ENCODE measurements at places on chromosomes 5 and 9.
A peak's percentile ranks its signal among the peaks of the same experiment; 100 is the strongest.

DNA sequence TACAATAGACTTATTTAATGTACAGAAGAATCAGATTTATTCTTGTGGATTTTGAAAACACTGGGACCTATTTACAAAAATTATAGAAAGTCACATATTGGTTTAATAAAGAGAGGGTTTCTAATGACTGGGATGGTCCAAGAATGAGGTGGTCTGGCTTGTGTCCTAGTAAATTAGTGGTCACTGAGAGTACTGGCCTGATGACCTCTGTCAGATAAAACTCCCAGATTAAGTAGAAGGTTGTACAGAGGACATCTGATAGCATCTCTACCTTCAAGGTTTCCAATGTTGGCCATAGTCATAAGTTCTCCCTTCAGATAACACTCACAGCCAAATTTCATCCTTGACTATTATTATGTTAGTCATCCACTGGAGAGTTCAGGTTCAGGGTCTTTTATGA is 692.9 kb downstream of the MTRR start:
- no peak for DNase-seq

GRCh38 chr5:77776554-77777206 is 541 bp upstream of the TBCA start:
- no peak for DNase-seq

DNA sequence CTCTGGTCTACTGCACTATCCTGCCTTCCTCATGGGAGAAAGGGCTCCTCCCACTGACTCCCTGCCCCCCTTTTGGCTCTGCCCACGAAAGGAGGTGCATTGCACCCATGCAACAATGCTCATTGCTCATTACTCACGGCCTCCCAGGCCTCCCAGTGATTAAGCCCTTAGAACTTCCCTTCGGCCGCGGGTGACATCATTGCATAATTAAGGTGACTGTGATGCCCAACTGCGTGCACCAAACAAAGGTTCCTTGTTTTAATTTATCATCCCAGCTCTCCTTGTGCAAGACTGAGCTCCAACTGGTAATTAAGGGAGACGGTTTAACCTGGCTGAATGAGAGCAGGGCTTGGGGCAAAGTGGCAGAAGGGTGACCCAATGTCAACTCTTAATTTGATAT is 180.4 kb downstream of the GAS1 start:
- DNase-seq: no peak

GRCh38 chr9:18996211-18996610 is 36.8 kb downstream of the SAXO1 start:
- no peak for DNase-seq

DNA sequence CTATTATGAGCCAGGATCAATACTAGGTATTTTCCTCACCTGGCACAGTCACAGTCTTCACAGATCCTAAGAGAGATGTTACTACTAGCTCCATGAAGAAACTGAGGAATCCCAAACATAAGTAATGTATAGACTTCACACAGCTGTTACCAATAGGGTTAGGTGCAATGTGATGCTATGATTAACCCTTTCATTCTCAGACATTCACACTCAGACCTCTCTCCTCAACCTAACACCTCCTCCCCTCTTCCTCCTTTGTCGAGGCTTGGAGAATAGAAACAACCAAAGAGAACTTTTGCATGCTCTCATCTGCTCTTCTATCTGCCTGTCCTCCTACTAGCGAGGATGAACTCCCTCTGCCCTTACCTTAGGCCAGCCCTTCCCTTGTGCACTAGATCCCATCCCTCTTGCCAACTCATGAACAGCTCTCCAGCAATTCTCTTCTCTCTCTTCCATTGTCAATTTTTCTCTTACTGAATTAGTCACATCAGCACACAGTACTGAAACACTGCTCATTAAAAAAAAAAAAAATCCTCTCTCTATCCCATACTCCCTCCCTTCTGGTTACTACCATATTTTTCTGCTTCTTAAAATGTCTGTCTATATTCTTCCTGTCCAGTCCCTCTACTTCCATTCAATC is 47.7 kb downstream of the MAPKAP1 start:
- no peak for DNase-seq

- DNase-seq: no peak
Observed at GRCh38 chr5:173891308-173892116, 3.4 kb downstream of the CPEB4 start.

DNA sequence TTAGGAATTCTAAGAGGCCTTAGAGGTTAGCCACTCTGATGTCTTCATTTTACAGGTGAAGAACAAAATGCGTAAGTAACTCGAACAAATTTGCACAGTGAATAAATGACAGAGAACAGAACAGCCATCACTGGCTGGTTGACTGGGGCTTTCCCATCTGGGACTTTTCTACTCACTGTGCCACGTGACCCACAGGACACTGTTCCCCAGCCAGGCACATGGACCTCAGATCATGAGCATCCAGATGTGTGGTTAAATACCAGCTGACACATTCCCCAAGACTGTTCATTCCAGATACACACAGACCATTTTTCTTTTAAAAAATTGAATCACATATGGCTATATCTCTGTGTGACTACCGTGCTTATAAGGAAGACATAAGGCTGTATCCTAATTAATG is 25.8 kb upstream of the MED10 start:
- DNase-seq: no peak

GRCh38 chr5:113321276-113321675 is 113.5 kb downstream of the TSSK1B start:
- DNase-seq: no peak

- DNase-seq: no peak
Observed at GRCh38 chr5:58844395-58844794, 261.5 kb downstream of the RAB3C start.

DNA sequence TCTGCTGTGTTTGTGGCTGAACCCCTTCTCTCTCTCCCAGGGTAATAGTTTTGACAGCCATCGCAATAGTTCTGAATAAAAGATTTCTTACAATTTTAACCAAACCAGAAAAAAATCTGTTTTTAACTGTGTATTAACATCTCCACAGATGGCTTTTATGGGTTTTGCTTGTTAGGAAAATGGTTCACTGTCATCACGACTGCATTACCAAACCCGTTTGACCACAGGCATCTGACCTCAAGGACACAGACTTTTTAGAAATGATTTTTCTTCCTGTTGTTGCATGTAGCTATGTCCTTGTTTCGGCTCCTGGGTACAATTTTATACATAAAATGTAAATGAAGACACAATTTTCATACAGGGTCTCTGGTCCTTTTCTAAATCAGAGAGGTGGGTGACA is 316.1 kb downstream of the IRX1 start:
- no peak for DNase-seq

GRCh38 chr5:56055859-56056258 is 61.1 kb upstream of the IL6ST start:
- no peak for DNase-seq

DNA sequence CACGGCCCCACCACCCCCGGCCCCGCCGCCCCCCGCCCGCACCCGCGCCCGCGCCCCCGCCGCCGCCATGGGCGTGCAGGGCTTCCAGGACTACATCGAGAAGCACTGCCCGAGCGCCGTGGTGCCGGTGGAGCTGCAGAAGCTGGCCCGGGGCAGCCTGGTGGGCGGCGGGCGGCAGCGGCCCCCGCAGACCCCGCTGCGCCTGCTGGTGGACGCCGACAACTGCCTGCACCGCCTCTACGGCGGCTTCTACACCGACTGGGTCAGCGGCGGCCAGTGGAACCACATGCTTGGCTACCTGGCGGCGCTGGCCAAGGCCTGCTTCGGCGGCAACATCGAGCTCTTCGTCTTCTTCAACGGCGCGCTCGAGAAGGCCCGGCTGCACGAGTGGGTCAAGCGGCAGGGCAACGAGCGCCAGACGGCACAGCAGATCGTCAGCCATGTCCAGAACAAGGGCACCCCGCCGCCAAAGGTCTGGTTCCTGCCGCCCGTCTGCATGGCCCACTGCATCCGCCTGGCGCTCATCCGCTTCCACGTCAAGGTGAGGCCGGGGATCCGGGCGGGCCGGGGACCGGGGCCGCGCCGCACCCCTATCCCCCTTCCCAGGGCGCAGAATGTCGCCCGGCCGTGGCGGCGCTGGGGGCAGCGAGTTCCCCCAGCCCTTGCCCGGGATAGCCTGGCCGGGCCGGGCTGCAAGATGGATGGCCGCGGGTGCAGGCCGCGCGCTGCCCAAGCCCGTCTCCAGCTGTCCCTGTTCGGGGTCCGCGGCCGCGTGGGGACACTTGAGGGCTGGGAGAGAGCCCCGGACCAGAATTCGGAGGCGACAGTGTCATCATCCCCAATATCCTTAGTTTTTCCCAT is 594 bp downstream of the FAM120A start:
- DNase-seq: peak; percentile 14

- no peak for DNase-seq
Observed at GRCh38 chr5:116237917-116238500, 153.2 kb downstream of the COMMD10 start.

GRCh38 chr5:60248901-60249300 is 355.4 kb upstream of the PDE4D start:
- DNase-seq: no peak

DNA sequence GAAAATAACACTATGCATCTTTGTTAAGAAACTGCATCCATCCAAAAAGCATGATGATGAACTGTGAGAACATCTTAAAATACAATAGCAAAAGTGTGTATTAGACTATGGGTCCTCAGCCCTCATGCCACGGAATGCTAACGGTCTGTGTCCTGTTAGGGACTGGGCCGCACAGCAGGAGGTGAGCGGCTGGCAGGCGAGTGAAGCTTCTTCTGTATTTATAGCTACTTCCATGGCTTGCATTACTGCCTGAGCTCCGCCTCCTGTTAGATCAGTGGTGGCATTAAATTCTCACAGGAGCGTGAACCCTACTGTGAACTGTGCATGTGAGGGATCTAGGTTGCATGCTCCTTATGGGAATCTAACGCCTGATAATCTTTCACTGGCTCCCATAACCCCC is 129.8 kb downstream of the NXNL2 start:
- DNase-seq: no peak

DNA sequence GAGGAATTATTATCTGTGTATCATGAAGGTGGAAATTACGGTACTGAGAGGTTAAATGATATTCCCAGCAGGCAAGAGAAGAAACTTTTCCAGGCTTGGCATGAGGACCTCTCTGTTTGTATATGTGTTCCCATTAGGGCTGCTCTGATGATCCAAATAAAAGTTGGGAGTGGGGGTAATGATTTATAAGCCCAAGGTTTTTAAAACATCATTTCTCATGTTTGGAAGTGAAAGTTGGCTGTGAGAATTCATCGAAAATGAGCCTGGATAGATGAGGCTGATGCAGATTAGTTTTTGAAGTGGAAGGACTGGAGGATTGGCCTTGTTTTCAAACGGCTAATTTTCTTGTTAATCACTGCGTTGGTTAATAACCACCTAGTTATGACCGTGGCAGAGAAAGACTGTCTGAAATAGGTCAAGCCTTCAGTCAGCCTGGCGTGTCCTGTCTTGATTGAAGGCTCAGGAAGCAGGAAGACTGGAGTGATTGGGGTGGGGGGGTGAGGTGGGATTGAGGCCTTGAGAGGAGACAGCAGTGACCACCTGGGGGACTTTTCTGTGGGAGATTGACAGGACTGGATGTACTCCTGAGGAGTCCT is 391.0 kb upstream of the WWC1 start:
- DNase-seq: no peak

DNA sequence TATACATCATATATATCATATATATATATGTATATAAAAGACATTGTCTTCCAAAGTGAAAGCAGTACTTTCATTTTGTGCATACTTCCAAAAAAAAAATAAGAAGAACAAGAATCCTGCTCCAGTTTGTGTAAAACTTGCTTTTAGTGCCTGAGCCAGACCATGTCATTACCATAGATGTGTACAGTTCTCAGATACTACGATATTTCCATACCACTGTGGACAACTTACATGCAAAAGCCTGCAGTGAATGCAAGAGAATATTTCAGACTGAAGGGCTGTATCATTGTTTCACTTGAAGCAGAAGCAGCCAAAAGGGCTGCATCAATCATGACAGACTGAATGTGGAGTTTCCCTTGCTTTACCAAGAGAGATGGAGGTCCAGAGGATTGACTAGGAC is 72.6 kb upstream of the CYLC2 start:
- DNase-seq: no peak

DNA sequence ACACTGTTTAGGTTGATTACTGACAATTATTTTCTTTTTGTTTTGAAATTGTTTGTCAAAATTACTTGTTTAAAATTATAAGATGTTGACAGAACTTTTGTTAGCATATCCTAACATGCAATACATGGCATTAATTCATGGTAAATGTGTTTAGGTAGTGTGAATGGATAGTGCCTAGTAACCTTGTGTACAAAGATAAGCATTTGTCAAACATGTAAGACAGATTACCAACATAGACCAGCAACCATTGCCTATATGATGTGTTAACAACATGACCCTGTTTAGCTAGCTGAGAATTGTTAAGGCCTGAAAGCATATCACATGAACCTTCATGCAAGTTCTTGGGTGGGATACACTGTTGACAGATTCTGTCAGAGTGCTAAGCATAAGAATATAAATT is 13.4 kb downstream of the MAN2A1 start:
- DNase-seq: no peak

DNA sequence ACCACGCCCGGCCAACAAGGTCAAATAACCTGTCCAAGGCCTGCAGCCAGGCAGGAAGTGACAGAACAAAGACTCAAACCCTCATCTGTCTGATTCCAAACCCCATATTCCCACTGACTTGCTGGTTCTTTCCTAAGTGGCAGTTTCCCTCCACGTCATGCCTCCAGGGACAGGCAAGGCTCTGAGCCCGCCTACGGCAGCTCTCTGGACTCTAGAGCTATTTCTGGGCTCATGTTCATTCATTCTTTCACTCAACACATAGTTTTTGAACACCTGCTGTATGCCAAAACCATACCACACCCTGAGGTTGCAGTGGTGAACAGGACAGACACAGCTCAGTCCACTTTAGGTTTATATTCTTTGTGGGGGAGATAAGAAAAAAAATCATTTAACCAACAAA is 5.2 kb upstream of the FBP1 start:
- no peak for DNase-seq

DNA sequence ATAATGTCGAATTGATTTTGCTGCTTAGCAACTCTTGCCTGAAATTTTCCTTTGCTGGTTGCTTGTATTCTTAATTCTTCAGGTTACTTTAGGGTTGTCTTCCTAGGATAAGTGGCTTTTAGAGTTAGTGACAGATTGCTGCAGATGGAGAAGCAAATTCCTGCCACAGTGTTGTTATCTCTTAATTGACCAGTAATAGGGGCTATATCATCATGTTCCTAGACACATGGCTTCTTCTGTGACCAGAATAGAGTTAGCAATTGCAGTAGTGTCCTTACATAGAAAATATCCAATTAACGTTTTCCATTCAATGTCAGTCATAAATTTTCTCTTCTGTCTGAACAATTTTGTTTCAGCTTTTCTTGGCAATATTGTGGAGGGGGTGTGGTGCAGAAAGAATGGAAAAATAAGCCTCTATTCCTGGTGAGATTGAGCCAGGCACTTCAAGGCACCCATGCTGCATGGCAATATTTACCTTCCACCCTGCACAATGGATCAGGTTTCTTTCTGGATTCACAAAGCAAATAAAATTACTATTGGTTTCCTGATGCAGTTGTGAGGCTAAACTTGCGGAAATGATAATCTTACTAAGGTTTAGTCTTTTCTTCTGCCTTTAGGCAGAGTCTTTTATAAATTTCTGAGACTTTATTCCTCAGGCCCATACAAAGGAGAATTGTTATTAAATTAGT is 1481.5 kb downstream of the EFNA5 start:
- no peak for DNase-seq

All from effector memory CD4-positive, alpha-beta T cell (primary cell).